ENCODE measurements at places on chromosomes 6 and 20. TPM values are rescaled to one million over a fixed set of nuclear protein-coding genes. Genes with fewer than 3 reads are reported as not detected.

The CTCFL gene
- 0.47 TPM for total RNA-seq

The CUTA gene
- 145 TPM for total RNA-seq

- no peak for DNase-seq
Measured at GRCh38 chr20:58022711-58023110, 205.7 kb downstream of the ANKRD60 start.

GRCh38 chr6:86331919-86332318 lies 605.4 kb upstream of the HTR1E start:
- no peak for DNase-seq

The GCM1 gene
- total RNA-seq, result not detected

The SMAP1 gene
- 42.3 TPM for total RNA-seq

- DNase-seq, result peak; percentile 71
Measured at GRCh38 chr20:35463455-35464300, 8.3 kb downstream of the CEP250 start.

The PACSIN1 gene
- total RNA-seq, result 0.05 TPM

The HEY2 gene
- 0.37 TPM for total RNA-seq

DNA sequence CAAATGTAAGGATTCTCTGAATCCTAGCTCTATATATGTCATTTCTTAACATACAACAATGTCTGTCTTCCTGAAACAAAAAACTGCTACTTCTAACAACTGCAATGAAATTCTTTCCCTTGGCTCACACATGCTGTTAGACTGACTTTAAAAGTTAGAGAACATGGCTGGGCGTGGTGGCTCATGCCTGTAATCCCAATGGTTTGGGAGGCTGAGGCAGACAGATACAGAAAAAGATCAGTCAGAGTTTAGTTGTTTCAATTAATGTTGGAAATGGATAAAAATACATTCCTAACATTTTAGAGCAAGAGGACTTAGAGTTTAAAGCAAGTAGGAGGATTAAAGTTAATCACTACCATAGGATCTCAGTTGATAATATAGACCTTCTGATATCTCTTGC lies 28.7 kb upstream of the KIAA1586 start:
- DNase-seq, result no peak

GRCh38 chr6:35611240-35611639 lies 77.5 kb downstream of the FKBP5 start:
- DNase-seq, result no peak

The EDEM2 gene
- 36.0 TPM for total RNA-seq

- DNase-seq, result no peak
Measured at GRCh38 chr6:40552941-40553340, 34.2 kb downstream of the LRFN2 start.

The TULP4 gene
- 68.0 TPM for total RNA-seq

The MYL9 gene
- total RNA-seq, result 49.3 TPM

The NFATC2 gene
- 7.3 TPM for total RNA-seq

DNA sequence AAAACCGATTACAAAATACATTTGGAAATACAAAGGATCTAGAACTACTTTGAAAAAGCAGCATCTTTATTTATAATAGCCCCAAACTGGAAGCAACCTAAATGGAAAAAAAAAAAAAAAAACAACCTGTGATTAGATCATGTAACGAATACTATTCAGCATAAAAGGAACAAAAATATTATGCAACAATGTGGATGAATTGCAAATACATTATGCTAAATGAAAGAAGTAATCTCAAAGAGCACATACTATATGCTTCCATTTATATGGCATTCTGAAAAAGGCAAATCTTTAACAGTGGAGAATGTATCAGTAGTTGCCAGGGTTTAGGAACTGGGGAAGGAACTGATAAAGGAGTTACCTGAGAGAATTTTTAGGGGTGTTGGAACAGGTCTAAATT lies 28.9 kb downstream of the IRAK1BP1 start:
- DNase-seq, result no peak

GRCh38 chr6:132758689-132759088 lies 985 bp upstream of the VNN2 start:
- no peak for DNase-seq

DNA sequence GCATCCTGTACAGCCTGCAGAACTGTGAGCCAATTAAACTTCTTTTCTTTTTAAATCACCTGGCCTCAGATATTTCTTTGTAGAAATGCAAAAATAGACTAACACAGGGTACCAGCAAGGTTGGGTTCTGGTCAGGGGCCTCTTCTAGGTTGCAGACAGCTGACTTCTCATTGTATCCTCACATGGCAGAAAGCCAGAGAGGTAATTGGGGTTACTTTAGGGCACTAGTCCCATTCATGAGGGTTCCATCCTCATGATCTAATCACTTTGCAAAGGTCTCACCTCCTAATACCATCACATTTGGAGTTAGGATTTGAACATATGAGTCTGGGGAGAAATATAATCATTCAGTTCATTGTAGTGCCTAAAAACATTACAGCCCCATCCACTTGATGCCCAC lies 101.5 kb downstream of the LCA5 start:
- no peak for DNase-seq

DNA sequence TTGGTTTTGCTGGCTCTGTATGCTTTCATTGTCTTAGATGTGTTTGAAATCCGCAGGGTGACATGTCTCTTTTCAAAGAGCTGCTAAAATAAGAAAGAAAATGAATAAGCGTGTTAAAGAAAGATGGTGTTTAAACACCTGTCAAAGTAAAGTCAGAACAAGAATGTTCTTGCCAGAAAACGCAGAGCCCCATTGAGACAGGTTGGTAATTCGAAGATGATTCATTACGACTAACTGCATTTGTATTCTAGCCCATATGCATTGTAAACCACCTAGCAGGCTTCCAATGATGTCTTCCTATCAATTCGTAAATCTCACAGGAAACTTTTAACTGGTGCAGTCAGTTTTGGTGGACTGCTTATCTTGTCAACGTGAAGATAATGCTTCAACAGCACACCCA lies 16.8 kb downstream of the PHACTR2 start:
- DNase-seq, result no peak

- no peak for DNase-seq
Measured at GRCh38 chr6:46135176-46135575, 5.4 kb downstream of the ENPP4 start.

DNA sequence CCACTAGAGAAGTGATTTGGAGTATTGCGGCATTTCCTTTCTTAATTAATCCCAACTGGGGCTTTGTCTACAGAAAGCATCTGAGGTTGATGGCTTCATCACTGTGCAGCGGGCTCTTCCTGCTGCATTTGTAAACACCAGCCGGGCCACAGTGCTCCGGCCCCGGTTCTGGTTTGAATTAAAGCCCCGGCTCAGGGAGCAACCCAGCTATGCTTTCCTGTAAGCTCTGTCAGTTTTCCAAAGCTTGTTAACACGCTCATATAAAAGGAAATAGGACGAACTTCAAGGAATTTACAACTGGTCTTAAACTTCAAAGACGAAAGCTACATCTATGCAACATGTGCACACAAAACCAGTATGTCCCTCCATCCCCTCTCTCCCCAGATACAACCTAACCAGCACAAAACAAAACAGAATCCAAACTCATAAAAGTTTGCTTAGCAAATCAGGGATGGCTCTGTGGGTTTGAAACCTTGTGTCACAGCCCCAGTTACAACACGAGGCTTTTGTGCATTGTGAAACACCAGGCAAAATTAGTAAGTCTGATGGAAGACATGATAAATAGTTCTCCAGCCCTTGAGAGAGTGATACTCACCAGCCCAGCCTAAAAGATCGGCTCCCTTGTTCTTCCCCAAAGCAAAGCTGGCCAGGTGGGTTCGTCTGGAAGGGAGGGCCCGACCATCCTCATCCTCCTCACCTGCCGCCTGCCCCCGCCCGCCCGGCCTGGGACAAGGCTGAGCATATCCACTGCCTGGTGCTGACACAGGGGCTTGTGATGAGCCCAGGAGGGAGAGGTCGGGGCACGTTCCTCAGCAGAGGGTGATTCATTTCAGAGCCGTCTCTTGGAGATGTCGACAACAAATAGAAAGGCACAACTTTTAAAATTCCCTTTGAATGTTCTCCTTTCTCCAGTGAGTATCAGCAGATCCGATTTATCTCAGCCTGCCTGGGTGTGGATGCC lies 197.9 kb downstream of the TFAP2C start:
- DNase-seq, result no peak

GRCh38 chr6:41356825-41357224 lies 21.4 kb downstream of the NCR2 start:
- no peak for DNase-seq

DNA sequence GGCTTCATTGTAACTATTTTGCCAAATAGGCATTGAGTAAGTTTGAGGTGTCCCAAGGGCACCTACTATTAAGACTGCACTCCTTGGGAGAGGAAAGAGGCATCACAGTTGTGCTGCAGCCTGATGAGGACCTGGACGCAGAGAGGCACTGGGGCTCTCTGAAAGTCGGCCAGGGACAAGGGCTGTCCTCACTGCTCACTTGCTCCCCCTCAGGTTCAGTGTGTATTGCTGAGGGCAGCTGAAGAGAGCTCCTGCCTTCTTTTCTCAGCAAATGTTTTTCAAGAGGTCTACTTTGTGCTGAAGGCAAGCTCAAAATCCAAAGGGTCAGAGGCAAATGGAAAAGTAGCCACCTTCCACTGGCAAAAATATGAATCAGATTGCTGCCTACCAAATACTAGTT lies 331.8 kb downstream of the RIMS1 start:
- no peak for DNase-seq

GRCh38 chr6:20868397-20869096 lies 334.3 kb downstream of the CDKAL1 start:
- no peak for DNase-seq

All from colonic mucosa (tissue), 4 donors.